ENCODE measurements at places on chromosomes 3 and 15.

DNA sequence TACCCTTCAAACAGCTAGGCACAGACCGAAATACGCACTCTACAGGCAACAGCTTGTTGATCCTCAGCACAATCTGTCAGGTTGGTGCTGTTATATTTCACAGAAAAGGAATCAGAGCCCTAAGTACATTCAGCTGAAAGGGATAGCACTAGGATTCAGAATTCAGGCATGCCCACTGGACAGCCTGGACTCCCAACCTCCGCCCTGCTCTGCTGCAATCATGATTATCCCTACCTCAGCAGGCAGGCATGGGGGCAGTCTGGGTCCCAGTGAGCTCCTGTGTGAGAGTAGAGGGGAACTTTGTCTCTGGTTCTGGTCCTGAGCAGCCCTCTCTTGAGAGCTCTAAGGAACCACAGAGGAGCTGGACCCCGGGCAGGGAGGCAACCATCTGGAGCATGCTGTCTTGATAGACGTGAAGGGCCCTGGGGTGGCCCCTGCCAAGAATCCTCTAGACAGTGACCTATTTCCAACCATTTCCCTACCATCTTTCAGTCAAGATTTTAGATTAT is 23.4 kb upstream of the NOX5 start:
- DNase-seq: no peak

DNA sequence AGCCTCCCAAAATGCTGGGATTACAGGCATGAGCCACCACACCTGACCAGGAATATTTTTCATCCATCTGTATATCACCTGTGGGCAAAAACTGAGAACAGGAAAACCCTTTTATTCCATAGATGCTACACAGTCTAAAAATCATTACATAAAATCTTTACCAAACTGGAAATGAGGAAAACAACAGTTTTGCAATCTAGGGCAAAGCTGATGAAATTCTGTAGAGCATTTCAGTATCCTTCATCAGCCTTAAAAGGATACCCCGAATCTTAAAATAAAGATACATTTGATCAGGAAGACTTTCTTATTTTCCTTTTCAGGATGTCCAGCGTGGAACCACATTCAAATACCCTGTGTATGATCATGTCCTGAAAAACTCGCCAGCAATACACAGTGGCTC is 7.1 kb downstream of the SIAH2 start:
- no peak for DNase-seq

DNA sequence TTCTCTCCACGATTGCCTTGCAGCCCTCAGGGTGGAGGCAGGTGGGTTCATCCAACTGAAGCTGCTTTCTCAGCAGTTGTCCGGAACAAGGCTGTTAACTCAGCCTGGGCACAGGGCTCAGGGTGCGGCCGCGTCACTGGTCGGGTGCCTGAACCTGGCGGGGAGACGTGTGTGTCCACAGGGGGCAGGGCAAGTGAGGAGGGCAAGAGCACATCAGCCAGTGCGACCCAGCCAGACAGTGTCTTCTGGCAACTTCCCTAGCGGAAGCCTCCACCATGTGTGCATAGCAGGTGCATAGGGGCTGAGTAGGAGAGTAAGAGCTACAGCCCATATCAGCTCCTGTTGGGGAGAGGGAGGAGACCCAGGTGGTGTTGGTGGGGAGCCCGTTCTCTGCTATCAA is 150.4 kb upstream of the THRB start:
- no peak for DNase-seq

- DNase-seq: no peak
Measured at GRCh38 chr3:47715928-47716327, 65.8 kb downstream of the SMARCC1 start.

All from SK-N-MC (cell line).